ENCODE measurements at places on chromosomes 1 and 21.

GRCh38 chr1:32178380-32179192 is 889 bp upstream of the TXLNA start:
- no peak for DNase-seq

DNA sequence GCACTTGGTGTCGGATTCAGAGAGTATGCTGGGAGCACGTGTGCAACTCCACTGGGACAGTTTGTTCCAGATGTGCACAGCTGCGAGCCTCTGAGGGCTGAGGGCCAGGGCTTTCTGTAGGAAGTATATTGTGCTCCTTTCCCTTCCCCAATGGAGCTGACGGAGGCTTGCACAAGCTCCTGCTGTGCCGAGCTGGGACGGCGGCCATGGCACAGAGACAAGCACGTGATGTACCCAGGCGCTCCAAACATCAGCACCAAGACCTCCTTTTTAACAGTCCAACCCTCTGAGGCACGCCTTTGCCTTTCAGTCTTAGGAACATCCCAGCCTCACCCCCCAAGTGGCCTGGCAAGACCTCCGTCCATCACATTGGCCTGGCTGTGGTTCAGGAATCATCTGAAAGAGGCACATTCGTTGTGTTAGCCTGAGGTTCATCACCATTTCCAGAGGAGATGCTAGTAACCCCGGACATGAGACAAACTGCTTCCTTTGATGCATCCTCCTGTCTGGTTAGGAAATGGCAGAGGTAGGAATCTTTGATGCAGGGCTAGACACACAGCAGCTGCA is 339.2 kb upstream of the KAZN start:
- no peak for DNase-seq

DNA sequence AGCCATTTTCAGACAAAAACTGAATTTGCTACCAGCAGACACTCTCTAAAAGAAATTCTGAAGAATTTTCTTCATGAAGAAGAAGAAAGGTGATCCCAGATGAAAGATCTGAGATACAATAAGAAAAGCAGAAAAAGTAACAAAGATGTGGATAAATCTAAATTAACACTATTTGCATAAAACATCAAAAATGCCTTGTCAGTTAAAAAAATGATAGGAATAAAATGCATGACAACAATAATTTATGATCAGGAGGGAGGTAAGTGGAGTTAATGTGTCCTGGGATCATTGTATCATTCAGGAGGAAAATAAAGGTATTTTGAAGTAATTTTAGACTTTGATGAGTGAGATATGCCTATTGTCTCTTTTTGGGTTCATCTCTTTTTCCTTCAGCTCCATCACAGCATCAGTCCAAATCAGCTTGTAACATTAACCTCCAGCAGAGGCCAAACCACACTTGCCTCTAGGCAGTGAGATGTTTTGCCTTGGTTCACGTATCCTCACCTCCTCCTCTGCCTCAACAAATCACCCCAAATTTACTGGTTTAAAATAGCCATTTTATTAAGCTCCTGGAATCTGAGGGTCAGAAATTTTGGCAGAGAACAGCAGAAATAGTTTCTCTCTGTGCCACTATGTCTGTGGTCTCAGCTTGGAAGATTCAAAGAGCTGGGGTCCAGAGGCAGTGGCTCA is 76.9 kb upstream of the HIVEP3 start:
- DNase-seq, result no peak

GRCh38 chr1:77631751-77632150 is 50.7 kb downstream of the ZZZ3 start:
- no peak for DNase-seq

GRCh38 chr21:46062471-46063211 is 35.3 kb upstream of the COL6A2 start:
- no peak for DNase-seq

- DNase-seq, result no peak
These were observed 41.9 kb downstream of the MEGF6 start for GRCh38 chr1:3569436-3569835.
